ENCODE measurements at places on chromosomes 5 and 9.

- DNase-seq: no peak
Measured at GRCh38 chr9:90064248-90064647, 459.4 kb downstream of the GADD45G start.

GRCh38 chr9:137300567-137301080 is 1.4 kb downstream of the NRARP start:
- no peak for DNase-seq

- DNase-seq: no peak
Measured at GRCh38 chr5:72013766-72014624, 93.3 kb upstream of the MAP1B start.

GRCh38 chr9:128232528-128233428 is 29.6 kb downstream of the DNM1 start:
- no peak for DNase-seq

DNA sequence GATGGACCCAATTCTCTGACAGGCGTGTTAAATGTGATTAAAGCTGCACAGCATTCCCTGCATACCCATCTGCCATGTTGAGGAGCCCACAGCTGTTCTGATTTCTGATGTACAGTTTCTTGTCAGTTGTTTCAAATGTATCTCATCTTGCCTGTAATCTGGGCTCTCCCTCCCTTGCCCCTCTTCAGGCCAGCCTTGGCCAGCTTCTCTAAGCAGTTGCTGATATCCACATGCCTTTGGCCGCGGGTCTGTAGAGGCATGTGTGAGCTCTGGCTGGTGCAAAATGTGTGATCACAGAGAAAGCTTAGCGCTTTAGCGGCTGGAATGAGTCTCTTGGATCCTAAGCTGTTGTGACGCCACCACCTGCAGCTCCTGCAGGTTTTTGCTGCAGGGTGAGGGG is 332.0 kb downstream of the MLLT3 start:
- no peak for DNase-seq

DNA sequence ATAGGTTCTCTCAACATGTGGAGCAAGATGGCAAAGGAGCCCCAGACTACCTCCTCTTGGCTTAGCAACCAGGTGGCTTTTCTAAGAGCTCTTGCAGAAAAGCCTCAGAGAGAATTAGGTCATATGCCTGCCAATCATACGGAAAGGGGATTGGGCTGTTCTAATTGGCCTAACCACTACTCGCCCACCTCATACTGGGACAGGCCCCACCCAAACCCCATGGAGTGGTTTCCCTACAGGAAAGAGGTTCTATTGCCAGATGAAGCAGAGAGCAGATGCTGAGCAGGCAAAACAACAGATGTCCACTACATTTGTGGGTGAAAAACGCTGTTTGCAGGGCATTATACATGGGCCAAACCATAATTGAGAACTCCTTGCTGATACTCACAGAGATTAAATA is 29.0 kb downstream of the ABLIM3 start:
- DNase-seq: no peak

DNA sequence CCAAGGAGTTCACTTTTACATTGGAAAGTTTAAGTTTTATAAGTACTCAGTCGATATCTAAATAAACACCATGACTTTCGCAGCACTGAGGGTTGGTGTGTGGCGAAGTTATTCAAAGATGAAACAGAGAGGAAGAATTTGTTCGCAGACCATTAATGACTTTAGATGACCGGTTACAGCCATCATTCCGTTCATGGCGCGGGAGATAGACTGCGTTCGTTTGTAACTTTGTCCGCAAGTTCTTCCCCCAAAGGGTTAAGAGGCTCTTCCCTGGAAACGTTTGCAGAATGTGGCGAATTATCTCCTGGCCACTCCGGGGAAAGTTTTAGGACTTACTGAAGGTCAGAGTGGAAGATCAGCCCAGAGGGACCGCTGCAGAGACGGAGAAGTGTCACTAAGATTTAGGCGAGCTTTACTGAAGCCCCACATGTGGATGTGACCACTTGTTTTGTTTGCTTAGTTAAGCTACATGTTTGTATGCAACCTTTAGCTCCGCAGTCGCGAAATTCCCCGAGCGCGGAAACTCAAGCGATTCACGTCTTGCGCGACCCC is 2.2 kb upstream of the FOXD1 start:
- no peak for DNase-seq

- no peak for DNase-seq
Measured at GRCh38 chr9:129561594-129562281, 59.2 kb downstream of the C9orf50 start.

DNA sequence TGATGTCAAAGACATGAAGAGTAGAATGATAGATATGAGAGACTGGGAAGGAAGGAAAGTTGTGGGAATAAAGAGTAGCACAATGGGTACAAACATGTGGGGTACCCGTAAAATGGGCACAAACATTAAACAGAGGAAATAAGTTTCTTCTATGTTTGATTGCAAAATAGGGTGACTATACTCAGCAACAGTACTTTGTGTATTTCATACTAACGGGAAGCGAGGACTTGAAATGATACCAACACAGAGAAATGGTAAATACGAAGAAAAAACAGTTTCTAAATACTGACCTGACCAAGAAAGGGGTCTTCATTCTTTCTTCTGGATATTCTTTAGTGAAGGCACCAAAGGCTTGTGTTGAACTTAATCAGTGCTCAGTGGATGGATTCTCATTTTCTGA is 31.1 kb downstream of the ATP6V0E1 start:
- DNase-seq: no peak

DNA sequence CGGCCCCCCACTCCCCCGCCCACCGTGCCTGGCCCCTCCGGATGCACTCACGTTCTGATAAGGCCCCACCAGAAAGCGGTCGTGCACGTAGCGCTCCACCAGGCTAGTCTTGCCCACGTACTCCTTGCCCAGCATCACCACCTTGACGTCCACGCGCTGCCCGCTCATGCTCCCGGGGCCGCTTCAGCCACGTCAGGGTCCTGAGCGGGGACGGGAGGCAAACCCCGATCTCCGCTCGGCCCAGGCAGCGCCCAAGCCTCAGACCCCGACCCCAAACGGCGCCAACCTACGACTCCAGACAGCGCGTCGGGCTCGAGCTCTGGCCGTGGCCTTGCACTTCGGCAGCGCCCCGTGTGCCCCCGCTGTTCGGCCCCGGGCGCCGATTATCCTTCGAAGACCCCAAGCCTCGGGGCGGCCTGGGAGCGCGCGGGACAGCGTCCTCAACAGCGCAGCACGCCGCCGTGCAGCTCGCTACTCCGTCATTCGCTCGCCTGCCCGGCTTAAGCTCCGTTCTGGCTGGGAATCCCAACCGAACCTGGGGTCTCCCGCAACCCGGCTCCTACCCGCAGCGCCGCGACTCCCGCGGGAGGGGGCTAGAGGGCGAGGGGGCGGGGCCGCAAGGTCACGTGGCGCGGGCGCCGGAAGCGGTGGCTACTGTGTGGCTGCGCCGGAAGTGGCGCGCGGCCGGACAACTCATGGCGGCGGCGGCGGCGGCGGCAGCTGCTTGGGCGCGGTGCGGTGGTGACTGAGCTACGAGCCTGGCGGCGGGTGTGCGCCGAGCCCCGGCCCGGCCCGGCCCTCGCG is at the start of the genes PRELID1 and RAB24:
Gene PRELID1 (plus strand): TSS at position 679 of the 804 bp plus-strand sequence. CDS start 187 bp downstream, outside the sequence.
Gene RAB24 (minus strand): TSS at position 599 of the 804 bp plus-strand sequence. CDS start 431 bp downstream, at position 168.
- peak; percentile 84 for DNase-seq

DNA sequence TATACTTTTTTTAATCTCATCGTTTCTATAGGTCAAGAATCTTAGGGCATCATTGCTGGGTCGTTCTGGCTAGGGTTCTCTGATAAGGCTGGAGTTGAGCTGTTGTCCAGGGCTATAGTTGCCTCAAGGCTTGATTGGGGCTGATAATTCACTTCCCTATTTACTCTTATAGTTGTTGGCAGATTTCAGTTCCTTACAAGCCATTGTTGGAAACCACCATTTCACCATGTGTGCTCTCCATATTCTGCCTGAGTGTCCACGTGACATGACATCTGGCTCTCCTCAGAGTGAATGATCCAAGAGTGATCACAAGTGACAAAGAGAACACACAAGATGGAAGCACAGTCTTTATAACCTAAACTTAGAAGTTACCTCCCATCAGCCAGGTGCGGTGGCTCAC is 852.2 kb downstream of the EFNA5 start:
- no peak for DNase-seq

- no peak for DNase-seq
Measured at GRCh38 chr9:91778031-91778430, 172.0 kb downstream of the ROR2 start.

DNA sequence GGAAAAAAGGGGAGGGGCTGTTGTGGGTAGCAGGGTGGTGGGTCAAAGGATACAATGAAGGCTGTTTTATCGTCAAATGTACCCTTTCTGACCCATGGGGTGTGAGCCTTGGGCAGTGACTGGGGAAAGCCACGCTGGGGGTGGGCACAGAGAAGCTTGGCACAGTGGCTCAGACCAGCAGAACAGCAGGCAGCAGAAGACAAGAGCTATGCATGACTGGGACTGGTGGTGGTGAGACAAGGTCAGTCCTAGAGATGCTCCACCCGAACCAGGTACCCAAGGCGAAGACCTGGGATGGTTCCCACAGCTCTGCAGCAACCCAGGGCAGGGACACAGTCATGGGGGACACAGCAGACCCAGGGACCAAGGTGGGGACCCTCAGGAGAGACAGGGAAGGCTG is 38.3 kb downstream of the BICD2 start:
- DNase-seq: no peak

DNA sequence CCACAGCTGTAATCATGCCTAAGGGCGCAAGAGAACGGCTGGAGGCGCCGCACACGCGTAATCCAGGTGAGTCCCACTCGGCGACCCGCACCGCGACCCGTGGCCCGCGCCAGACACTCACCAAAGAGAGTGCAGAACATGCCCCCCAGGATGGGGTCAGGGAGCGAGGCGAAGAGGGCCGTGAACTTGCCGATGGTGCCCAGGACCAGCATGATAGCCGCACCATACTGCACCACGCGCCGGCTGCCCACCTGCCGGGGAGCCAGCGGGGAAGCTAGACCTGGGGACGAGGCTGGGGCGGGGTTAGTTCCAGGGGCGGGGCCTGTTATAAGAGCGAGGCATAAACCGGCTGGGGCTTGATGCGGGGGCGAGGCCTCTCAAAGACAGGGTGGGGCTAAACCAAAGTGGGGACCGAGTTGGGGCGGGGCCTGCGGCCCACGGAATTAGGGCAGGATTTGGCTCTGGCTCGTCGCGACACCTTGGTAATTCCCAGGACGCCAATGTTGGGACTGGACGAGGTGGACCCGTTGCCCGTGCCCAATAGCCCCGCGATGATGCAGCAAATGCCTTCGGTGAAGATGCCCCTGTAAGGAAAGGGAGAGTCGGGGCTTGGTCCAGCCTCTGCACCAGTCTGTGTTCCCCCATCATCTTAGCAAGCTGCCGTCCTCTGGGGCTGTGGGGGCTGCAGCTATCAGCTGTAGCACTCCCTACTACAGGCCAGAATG is 4.8 kb downstream of the SLC23A1 start:
- DNase-seq: no peak

GRCh38 chr5:178078197-178079010 is 34.9 kb upstream of the N4BP3 start:
- DNase-seq: no peak

DNA sequence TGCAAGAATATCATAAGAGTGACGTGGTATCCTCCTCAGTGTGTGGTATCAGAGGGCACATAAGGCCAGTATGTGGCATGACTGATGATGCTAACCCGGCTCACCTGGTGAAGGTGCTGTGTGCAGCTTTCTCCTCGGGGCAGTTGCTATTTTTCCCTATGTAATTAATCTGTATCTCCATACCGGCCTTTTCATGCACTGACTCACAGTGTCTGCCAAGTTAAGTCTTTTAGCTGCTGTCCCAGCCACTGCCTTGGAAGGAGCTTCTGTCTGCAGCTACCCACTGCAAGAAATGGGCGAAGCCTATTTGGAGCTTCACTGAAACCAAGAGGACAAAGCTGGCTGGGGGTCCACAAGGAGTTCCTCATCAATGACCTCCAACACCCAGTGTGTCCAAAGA is 46.0 kb downstream of the NXNL2 start:
- DNase-seq: no peak

- no peak for DNase-seq
Measured at GRCh38 chr9:78892769-78893168, 595.8 kb downstream of the PSAT1 start.

DNA sequence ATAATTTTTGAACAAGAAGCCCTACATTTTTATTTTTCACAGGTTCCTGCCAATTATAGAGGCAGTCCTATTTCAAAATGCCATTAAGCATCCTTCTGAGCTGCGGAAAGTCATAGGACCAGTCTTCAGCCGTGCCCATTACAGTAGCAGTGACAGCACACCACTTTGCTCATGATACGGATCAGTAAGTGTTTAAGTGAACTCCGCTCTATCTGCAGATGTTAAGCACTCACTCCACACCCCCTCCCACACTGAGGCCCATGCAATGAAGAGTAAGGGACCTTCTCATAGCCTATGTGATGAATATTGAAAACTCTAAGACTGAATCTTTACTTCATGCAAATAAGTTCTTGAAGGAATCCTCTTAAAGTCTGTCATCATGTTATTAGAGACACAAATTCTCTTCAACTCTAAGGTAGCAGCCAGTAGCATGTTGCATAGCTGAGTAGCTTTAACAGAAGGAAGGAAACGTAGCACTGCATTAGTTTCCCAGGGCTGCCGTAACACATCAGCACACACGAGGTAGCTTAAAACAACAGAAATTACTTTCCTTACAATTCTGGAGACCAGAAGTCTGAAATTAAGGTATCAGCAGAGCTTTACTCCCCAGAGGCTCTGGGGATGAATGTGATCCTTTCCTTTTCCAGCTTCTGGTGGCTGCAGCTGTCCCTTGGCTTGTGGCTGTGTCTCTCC is 20.3 kb upstream of the TAF11L2 start:
- DNase-seq: no peak

GRCh38 chr9:114894609-114895433 is 35.6 kb downstream of the TNFSF8 start:
- no peak for DNase-seq

GRCh38 chr5:175652741-175653663 is 4.9 kb upstream of the HRH2 start:
- DNase-seq: peak; percentile 70

- no peak for DNase-seq
Measured at GRCh38 chr5:123755653-123756317, 243.8 kb downstream of the CSNK1G3 start.

- no peak for DNase-seq
Measured at GRCh38 chr9:120873512-120873911, 3.5 kb downstream of the PHF19 start.

GRCh38 chr9:113520109-113520642 is 56.6 kb downstream of the RGS3 start:
- peak; percentile 37 for DNase-seq

DNA sequence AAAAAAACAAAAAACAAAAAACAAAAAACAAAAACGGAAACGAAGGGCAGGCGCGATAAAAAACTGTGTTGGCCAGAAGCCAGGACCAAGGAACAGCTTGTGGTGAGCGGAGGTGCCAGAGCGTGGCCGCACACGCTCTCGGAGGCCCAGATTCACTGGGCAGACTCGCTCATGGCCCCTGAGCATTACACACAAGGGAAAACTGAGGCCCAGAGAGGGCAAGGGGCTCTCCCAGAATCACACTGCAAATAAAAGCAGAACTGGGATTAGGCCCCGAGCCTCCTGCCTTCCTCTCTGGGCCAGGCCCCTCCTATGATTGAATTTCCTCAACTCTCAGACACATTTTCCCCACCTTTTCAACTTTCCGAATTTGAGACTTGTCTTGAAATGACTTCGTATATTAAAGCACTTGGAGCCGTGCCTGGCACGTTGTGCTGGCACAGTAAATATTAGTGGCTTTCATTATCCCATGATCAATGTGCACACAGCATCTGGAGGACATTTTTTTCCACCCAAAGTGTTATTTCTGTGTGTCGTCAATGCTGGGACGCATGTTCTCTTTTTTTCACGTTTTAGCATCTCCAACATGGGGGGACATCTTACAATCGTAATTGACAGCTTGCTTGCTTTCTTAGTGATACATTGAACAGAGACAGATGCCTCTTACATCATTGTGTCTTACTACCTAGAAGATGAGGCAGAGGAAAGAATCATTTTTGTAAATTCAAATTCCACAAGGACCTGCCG is 7.4 kb downstream of the FIBCD1 start:
- DNase-seq: no peak
